ENCODE measurements at places on chromosomes 5 and 9. TPM values are rescaled to one million over a fixed set of nuclear protein-coding genes. Genes with fewer than 3 reads are reported as not detected.

RNF180 gene
- total RNA-seq, result 15.0 TPM

ANKRD34B gene
- not detected for total RNA-seq

MARCHF11 gene
- total RNA-seq, result not detected

PCDHA8 gene
- total RNA-seq, result not detected

OBP2B gene
- total RNA-seq, result not detected

FBP2 gene
- not detected for total RNA-seq

ZNF658 gene
- total RNA-seq, result 3.5 TPM

CCDC152 gene
- 0.12 TPM for total RNA-seq

CCDC183 gene
- total RNA-seq, result 4.0 TPM

ARID3C gene
- total RNA-seq, result not detected

IZUMO3 gene
- not detected for total RNA-seq

PRSS3 gene
- 326 TPM for total RNA-seq

AFAP1L1 gene
- 7.3 TPM for total RNA-seq

HEMGN gene
- total RNA-seq, result not detected

SET gene
- total RNA-seq, result 212 TPM

C6 gene
- 0.87 TPM for total RNA-seq

CREBRF gene
- 16.2 TPM for total RNA-seq

SPINK13 gene
- total RNA-seq, result not detected

IL11RA gene
- total RNA-seq, result 57.4 TPM

TAS2R1 gene
- total RNA-seq, result not detected

CCL28 gene
- total RNA-seq, result 91.1 TPM

RAD23B gene
- 95.6 TPM for total RNA-seq

GIN1 gene
- total RNA-seq, result 9.1 TPM

SPINK7 gene
- not detected for total RNA-seq

OLFM1 gene
- total RNA-seq, result 4.6 TPM
